Glutamatergic neuron (in vitro differentiated cells): ENCODE measurements at places on chromosomes 7 and 10.

- DNase-seq, result no peak
These were observed 16.6 kb downstream of the LOXL4 start for GRCh38 chr10:98251399-98251798.

DNA sequence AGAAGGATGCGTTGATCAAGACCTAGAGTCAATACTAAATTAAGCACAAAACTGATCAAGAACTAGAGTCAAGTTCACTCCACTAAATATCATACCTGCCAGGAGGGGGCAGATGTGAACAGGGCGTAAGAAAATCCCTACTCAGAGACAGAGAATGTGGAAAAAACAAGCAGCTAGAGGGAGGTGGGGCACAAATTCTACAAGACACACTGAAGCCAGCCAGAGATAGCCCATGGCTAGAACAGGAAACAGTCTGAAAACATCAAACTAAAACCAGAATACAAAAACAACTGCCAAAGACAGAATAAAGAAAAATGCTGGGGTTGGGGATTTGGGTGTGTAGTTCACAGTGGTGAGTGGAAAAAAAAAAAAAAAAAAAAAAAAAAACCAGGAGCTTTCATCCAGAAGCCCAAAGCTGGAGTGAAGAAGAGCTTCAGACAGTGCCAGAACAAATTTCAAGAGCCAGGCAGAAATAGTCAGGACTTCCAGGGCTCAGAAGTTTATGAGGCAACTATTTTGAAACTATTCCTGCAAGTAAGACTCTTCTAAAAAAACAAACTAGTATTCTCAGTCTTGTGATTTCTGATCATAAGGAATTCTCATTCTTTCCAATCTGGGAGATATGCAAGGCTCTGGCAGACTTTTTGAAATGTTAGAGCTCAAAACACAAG, 118.3 kb downstream of the CCDC71L start:
- DNase-seq, result peak; percentile 32

DNA sequence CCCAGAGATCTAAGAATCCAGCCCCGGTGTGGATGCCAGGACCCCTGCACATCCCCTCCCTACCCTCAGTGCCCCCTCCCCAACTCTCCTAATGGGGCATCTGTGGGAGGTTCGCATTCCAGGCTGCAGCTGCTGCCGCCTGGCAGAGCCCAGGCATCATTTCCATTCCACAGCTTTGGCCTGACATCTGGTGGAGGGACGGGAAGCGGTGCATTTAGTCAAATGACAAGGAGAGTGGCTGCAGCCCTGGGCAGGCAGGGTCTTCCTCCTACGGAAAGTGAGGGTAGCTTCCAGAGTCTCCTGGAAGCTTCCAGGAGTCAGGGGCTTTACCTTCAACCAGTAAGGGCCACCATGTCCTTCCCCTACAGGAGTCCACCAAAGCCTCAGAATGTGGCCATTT, 30.8 kb downstream of the PRLHR start:
- DNase-seq, result peak; percentile 64

GRCh38 chr7:42834676-42835075, 77.2 kb downstream of the C7orf25 start:
- no peak for DNase-seq

DNA sequence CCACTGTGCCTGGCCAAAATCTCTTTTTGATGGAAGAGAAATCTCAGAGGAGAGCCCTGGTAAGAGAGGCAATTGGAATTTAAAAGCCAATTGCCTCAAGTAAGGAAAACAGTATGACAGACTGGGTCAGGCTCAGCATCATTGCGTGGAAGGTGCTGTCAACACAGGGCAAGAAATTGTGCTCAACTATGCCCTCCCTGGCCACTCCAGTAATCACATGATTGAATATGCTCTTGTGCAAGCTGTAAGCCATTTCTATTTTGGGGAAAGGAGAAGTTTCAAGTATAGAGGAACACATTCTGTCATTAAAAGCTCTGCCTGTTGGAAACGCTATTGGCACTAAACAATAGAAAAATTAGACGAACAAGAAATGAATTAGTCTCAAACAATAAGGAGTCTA, 1127.7 kb downstream of the REEP3 start:
- DNase-seq, result peak; percentile 29

GRCh38 chr10:125291836-125292235, 131.5 kb upstream of the CTBP2 start:
- DNase-seq, result no peak

DNA sequence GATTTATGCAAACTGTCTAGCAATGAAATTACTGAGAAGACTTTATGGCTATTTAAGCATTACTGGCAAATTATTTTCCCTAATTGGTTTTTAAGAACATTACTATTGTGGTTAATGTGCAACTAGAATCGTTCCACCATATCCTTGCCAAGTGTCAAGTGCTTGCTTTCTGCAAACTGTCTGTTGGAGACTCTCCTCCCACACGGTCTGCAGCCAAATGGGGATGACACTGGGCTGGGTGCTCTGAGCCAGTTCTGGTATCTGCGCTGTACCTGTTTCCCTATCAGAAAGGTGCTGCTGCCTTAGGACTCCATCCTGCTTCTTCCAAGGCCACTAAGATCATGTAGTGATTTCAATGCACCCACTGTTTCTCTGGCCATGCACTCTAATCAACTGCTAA, 110.4 kb downstream of the RAMP3 start:
- DNase-seq, result no peak

DNA sequence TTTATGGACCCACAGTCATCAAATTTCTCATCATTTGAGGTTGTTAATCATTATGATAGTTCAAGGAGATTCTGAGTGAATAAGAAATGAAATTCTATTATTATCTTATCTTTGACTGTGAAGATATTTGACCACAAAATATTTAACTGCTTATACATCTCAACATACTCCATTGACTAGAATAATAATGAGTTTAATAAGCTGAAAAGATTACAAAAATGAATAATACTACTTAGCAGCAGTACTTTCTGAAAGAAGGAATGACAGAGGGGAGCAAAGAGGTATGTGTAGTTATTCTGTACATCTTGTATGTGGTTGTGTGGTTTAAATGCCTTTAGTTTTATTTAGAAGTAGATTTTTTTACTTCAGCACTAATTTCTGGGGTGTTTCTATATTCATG, 214.2 kb downstream of the PRKG1 start:
- no peak for DNase-seq

GRCh38 chr10:12808014-12808613, 193.4 kb downstream of the CCDC3 start:
- DNase-seq, result no peak

GRCh38 chr7:69434398-69434815, 163.9 kb upstream of the AUTS2 start:
- DNase-seq, result no peak

DNA sequence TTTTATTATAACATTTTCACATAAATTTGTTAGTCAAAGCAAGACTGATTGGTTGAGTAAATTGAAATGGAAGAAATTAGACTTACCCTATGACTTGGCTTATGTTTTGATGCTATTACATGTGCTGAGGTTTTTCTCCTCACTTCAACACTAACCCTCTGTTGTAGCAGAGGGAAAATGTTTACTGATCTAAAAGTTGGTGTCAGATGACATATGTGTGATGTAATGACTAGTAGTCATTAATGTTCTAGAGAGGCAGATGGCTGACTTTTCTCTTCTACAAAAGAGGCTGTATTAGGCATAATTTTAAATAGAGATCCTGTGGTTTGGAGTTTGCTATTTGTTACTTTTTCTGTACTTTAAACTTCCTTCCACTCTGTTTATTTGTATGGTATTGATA, 266.0 kb downstream of the BBS9 start:
- DNase-seq, result no peak

GRCh38 chr7:40474790-40475680, 340.2 kb downstream of the SUGCT start:
- DNase-seq, result no peak

- DNase-seq, result no peak
These were observed 199.9 kb upstream of the KLF14 start for GRCh38 chr7:130933919-130934318.

DNA sequence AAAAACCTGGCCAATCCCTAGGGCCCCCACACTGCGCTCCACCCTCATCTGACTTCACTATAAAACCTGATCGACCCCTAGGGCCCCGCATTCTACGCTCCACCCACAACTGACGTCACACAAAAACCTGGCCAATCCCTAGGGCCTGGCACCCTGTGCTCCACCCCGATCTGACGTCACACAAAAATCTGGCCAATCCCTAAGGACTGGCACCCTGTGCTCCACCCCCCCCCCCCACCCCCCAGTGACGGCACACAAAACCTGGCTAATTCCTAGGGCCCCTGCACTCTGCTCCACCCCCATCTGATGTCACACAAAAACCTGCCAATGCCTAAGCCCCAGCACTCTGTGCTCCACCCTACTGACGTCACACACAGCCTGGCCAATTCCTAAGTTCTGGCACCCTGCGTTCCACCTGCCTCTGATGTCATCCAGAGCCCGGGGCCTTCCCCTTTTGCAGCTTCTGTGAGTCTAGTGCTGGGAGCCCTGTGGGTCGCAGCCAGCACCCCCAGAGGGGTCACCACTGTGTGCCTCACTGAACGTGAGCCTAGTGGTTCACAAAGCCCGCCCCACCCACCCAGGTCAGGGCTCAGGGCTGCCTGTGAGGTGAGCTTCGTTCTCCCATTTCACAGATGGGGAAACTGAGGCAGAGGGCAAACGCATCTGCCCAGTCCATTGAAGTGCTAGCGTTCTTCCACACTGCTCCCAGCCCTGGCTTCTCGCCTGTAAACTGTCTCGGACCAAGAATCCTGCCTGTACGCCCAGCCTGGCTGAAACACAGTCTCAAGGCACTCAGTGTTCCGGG, 40.6 kb downstream of the MICALL2 start:
- no peak for DNase-seq

GRCh38 chr10:81095238-81095637, 557.5 kb downstream of the SH2D4B start:
- DNase-seq, result no peak
